Progenitor cell of endocrine pancreas (in vitro differentiated cells): ENCODE measurements at places on chromosomes 3 and 15.

GRCh38 chr3:514192-514591 lies 317.6 kb downstream of the CHL1 start:
- no peak for DNase-seq

DNA sequence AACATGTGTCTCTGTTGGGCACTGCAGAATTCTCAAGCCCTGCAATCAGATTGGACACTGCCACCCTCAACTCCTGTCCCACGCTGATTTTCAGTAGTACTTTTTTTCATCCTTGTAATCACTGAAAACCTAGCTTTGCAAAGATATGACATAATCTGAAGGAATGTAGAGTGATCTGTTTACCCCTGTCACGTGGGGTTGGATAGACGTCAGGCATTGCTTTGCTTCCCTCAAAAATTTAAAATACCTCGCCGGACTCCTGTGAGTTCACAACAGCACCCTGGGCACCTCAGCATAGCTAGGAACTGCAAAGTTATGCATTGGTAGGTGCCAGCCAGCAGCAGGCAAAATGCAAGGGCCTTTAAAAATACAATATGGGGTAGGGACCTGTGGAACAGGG lies 71.1 kb upstream of the OXTR start:
- DNase-seq = no peak

- DNase-seq = no peak
Observed at GRCh38 chr15:29724026-29724425, 98.2 kb downstream of the TJP1 start.

GRCh38 chr3:59433546-59433945 lies 383.7 kb upstream of the CFAP20DC start:
- no peak for DNase-seq

GRCh38 chr3:125006291-125006731 lies 49.5 kb downstream of the HEG1 start:
- DNase-seq = no peak

DNA sequence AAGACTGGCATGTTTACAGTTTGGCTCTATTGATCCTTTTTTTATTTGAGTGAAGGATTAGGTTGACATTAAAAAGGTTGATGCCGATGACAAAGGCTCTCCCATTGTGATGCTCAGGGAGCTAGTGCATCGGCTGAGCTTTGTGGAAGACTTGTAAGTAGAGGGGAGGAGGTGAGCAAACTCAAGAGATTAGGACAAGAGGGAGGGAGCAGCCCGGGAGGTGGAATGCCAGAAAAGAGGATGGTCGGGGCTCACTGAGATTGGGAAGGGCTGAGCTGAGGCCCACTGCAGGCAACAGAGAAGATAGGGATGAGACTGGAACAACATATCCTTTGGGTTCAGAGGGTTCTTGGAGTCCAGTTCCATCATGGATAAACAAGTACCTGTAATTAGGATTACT lies 26.5 kb upstream of the PSMD6 start:
- DNase-seq = no peak

DNA sequence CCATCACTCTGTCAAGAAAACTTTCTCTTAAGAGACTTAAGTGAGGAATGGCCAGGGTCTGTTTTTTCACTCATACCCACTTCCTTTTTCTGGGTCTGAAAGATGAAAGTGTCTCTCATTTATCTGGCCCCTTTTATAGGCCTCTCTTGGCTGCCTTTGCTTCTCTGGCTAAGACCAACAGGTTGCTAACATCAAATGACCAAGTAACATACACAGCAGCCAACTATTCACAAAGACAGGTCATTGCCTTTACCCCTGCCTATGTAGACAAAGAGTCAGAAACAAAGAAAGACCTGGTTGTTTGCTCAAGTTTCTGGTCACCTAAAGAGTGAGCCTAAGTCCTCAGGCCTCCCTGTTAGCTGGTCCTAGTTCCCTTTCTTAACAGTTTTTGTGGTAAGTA lies 24.0 kb upstream of the CSTA start:
- DNase-seq = no peak

DNA sequence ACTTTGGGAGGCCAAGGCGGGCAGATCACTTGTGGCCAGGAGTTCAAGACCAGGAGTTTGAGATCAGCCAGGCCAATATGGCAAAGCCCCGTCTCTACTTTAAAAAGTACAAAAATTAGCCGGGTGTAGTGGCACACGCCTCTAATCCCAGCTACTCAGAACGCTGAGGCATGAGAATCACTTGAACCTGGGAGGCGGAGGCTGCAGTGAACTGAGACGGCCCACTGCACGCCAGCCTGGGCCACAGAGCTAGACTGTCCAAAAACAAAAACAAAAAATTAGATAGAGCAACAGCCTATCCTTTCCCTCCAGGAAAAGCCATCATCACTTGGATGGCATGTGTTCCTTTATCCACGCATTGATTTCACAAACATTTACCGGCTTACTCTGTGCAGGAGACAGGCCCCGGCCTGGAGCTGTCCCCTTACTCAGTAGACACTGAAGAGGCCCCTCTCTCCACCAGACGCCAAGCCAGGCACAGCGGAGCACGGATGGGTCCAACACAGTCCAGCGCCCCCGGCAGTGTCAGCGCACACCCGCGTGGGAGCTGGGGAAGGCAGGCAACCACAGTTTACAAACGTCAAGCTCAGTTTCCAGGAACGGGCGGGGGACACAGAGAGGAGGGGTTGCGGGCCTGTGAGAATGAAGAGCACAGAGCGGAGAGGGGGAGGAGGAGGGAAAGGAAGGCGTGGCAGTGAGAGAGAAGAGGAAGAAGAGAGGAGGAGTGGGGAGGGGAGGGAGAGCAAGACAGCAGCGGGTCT lies 3.1 kb downstream of the GP5 start:
- no peak for DNase-seq
